NCI-H1417 treated with DMSO at 0.1 percent for 48 hours (cell line): ENCODE measurements at places on chromosomes 16 and 17.

DNA sequence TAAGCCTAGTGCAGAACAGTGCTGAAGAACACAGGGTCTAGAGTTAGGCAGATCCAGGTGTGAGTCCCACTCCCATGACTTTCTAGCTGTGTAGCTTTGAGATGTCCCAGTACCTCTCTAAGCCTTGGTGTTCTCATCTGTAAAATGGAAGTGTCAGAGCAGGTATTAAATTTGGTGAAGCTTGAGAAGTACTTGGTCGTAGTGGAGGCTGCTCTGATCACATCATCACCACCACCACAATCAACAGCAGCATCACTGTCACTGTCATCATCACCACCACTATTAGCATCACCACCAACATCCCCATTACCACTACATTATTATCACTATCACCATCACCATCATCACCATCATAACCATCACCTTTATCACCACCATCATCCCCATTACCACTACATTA is 132.1 kb downstream of the CMIP start:
- no peak for DNase-seq

GRCh38 chr17:15250135-15250860 is 14.8 kb downstream of the PMP22 start:
- DNase-seq: no peak

- no peak for DNase-seq
Measured at GRCh38 chr17:32575852-32576251, 89.1 kb downstream of the CDK5R1 start.

DNA sequence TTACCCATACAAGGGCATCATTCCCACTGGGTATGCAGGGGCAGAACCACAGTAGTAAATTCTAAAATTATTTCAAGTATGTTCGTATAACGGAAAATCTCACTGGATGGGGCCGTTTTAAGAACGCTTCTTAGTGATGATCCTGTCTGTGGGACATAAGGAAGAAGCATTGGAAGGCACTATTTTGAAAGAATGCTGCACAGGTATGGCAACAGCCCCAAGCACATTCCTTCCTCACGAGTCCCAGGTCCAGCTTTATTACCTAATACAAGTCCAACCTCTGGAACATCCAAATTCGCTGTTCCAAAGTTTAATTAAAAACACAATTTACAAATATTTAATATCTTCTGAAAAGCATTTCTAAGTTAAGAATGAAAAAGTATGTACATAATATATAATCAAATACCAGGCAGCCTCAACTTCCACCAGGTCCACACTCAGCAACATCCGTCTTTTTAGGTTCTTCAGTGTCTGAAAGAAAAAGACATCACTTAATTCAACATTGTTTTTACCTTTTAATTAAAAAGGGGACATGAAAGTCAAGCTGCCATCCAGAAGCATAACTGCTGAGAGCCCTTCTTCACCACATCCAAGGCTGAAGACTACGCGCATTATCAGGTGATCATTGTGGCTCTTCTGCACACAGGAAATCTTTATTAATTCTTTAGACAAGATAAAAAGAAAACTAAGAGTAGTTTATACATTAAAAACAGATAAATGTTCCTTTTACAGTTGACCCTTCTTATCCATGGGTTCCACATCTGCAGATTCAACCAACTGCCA is 49.8 kb downstream of the BRD7 start:
- DNase-seq: no peak

DNA sequence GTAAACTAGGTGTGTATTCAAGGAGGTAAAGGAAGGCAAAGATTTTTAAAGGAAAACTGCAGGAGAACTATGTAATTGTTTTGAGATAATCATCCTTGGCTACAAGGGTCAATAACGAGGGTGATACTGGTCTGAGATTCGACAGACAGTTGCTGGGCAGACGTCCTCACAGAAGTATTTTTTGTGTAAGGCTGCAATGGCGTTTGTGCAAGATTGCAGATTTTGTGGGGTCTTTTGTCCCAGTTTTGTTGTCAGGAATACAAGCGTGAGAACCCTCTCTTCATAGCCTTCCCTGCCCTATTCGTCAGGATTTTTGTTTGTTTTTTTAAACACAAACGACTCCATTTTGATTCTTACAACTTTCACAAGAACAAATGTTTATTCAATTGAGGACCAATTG is 57.5 kb downstream of the GPR139 start:
- DNase-seq: no peak

DNA sequence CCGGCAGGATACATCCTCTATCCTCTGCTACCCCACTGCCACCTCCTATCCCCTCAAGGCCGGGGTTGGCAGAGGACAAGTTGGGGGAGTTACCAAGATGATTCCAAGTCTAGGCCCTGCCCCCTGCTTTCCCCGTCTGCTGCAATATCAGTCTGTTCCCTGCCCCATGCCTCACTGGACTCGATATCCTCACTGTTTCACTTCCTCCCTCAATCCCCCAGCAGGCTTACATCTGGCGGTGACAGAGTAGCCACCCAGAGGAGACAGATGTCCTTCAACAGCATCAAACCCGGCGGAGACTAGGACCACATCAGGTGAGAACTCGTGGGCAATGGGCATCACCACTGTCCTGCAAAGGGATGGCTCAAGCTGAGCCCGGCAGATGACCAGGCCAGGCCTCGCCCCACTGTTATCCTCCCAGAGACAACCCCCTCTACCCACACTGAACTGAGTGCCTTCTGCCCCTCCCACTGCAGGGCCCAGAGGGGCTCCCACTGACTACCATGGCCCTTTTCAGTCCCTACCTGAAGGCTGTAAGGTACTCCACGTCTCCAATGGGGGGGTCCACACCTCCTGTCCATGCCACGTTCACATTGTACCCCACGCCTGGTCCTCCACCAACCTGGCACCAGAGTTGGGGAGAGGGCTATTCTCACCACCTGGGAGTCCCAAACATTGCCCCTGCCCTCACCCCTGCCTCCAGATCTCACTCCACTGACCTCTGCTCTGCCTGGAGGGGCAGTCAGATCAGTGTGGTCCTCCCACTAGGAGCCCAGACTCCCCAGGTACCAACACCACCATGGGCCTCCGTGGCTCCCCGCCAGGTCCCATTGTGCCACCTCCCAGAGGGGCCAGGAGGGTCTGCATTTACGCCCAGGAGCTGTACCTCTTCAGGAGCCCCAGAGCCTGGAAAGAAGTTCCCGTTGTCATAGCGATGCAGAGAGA is 9.6 kb downstream of the G6PC3 start:
- DNase-seq: no peak

- no peak for DNase-seq
Measured at GRCh38 chr17:6567528-6568183, 11.3 kb upstream of the PITPNM3 start.

- no peak for DNase-seq
Measured at GRCh38 chr16:74279266-74279665, 17.3 kb upstream of the PSMD7 start.

DNA sequence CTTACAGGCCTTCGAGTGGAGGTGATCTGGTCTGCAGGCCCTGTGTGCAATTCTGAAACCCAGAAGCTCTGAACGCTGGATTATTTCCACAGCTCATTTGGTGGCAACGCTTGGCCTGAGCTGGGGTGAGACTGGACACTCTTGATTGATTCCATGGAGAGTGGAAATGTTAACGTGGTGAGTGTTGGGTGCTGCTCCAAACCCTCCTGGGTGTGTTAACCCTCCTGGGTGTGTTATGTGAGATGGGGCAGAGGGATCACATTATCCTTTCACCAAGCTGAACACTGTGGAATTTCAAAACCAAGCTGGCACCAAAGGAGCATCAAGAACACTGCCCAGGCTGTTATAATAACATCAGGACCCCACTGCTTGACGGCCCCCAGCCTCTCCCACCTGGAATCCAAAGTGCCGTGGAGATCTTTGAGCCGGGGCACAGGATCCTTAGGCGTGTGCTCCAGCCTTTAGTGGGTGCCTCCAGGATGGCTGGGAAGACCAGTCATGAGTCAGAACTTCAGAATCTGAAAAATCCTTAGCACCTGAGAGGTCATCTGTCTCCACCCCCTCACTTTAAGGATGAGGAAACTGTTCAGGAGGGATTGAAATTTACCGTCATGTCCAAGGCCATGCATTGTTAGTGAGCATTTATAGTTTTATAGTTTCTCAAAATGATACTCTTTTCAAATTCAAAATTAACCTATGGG is 75.0 kb downstream of the RPTOR start:
- DNase-seq: no peak

- no peak for DNase-seq
Measured at GRCh38 chr17:79837888-79838521, 1.2 kb downstream of the CBX4 start.

DNA sequence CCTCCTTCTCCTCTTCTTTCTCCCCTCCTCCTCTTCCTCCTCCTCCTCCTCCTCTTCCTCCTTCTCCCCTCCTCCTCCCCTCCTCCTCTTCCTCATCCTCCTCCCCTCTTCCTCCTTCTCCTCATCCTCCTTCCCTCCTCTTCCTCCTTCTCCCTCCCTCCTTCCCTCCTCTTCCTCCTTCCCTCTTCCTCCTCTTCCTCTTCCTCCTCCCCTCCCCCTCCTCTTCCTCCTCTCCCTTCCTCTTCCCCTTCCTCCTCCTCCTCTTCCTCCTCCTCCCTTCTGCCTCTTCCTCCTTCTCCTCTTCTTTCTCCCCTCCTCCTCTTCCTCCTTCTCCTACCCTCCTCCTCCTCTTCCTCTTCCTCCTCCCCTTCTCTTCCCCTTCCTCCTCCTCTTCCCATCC is 5.1 kb upstream of the PITPNM3 start:
- DNase-seq: no peak

GRCh38 chr17:47131761-47132160 is 57.3 kb downstream of the CDC27 start:
- no peak for DNase-seq

GRCh38 chr16:50671644-50672260 is 9.4 kb downstream of the SNX20 start:
- DNase-seq: no peak

GRCh38 chr16:3983081-3983520 is 102.6 kb upstream of the CREBBP start:
- DNase-seq: peak; percentile 46

DNA sequence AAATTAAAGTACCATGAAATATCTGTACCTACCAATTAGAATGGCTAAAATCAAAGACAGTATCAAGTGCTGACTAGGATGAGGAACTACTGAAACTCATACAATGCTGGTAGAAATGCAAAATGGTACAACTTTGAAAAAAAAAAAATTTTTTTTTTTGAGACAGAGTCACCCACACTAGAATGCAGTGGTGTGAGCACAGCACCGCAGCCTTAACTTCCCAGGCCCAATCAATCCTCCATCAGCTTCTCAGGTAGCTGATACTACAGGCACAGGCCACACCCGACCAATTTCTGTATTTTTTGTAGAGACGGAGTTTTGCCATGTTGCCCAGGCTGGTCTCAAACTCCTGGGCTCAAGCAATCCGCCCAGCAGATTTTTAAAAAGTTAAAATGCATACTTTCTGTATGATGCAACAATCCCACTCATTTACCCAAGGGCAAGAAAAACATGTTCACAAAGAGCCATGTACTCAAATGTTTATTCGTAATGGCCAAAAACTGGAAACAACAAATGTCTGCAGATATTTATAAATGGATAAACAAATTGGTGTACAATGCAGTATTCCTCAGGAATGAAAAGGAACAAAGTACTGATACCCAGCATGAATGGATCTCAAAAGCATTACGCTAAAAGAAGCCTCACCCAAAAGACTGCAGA is 8.7 kb downstream of the SMURF2 start:
- no peak for DNase-seq

DNA sequence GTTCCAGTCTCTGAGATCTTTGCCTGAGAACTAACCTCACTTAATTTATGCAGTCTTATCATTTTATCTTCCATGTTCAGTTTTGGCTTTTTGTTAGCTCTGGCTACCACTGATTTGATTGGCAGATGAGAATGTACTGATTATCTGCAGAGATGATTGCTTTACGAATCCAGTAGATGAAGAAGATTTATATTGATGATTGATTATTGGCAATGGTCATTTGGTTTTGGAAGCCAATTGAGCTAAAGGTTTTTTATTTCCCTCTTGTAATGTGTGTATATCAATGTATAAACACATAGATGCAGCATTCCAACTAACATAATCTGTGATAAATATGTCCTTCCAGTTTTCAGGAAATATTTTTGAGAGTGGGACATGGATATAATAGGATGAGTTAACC is 763.6 kb downstream of the CDH11 start:
- DNase-seq: no peak

DNA sequence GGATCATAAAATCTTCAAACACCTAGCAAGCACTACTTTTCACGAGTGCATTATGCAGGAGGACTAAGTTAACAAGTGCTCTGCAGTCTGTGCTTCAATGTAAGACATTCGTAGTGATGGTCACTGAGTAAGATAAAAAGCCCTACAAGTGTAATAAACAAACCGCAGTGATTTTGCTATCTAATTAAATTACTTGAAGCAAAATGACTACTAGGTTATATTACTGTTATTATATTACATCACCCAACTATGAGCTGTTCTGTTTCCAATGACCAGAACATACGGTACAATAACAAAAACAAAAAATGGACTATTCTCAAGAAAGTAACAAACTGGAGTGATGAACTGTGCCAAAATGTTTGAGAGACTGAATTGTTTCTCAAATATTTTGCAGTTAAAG is 11.2 kb downstream of the KLHL10 start:
- DNase-seq: no peak

DNA sequence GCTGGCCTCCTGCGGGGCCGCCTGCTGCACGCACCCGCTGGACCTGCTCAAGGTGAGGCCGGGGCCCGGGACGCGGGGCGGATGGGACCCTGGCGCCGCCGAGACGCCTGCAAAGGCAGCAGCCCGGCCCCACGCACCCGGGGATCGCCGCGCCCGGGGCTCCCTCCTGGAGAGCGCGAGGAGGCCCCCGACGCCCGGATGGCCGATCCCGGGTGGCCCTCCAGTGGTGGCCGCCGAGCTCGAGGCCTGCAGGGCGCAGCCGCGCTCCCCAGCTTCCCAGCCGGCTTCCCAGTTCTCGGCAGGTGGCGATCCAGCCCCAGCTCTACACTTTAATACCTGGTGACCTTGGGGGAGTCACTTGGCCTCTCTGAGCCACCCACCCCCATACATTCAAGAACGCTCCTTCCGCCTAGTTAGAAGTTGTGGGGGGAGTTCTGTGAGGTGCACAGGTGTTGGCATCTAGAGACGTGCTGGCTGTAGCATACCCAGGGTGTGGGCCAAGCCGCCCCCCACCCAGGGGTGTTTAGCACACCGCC is 452 bp downstream of the SLC25A10 start:
- no peak for DNase-seq

- DNase-seq: no peak
Measured at GRCh38 chr17:81453712-81454111, 58.5 kb downstream of the BAHCC1 start.
